Umbilical cord (tissue), 2 donors: ENCODE measurements at places on chromosomes 5 and 9. TPM values are rescaled to one million over a fixed set of nuclear protein-coding genes. Genes with fewer than 3 reads are reported as not detected.

DNA sequence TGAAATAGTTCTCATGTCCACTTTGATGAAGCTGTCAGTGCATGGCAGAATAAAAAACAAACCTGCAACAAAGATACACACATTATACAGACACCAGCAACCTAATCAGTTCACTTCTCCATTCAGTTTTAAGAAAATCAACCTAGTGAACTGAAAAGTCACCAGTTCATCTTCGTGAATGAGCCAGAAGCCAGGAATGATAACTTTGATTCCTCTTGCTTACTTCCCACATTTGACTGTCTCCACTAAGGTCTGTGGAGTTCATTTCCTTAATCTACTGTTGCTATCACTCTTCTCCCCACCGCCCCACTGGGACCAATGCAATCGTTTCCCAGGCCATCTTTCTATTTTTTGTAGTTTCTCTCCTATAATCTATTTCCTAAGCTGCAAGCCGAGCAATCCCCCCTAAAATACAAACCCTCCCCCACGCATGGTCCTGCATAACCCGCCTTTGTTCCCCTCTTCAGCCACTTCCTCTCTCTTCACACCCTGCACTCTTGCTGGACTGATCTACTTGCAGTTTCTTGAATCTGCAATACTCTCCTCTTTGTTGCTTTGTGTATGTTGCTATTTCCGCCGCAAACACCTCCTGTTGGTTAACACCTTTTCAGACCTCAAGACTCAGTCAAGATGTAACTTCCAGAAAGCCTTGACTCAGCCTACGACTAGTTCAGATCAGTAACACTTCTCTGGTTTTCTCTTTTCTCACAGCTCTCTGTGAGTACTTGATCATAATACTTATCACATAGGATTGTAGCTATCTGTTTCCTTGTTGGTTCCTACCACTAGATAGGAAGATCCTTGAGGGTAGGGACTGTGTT lies 16.6 kb downstream of the STOM start:
- no peak for DNase-seq

GRCh38 chr9:105142406-105143135 lies 101.9 kb upstream of the SLC44A1 start:
- DNase-seq: no peak

GRCh38 chr5:93990504-93991070 lies 249.2 kb upstream of the POU5F2 start:
- DNase-seq: no peak

DNA sequence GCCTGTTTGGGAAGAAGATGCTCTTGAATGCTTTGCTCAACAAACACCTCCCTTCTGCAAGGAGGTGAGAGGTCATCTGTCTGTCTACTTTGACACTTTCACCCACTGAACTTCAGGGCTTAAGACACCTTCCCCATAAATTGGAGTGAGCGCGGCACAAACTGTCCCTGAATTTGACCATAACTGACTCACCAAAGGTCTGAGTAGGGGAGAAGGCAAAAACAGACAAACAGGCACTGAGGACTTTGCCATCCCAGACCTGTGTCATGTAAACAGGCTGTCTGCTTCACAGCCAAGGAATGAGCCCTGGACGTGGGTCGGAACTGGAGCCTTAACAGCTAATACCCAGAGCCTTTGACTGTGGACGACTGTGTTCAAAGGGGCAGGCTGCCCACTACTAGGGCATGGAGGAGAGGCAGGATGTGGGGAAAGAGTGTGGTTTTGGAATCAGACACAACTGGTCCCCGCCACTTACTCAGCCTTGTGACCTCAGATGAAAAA lies 320.9 kb upstream of the KLF4 start:
- DNase-seq: no peak

GRCh38 chr5:173355561-173355960 lies 27.3 kb upstream of the STC2 start:
- no peak for DNase-seq

DNA sequence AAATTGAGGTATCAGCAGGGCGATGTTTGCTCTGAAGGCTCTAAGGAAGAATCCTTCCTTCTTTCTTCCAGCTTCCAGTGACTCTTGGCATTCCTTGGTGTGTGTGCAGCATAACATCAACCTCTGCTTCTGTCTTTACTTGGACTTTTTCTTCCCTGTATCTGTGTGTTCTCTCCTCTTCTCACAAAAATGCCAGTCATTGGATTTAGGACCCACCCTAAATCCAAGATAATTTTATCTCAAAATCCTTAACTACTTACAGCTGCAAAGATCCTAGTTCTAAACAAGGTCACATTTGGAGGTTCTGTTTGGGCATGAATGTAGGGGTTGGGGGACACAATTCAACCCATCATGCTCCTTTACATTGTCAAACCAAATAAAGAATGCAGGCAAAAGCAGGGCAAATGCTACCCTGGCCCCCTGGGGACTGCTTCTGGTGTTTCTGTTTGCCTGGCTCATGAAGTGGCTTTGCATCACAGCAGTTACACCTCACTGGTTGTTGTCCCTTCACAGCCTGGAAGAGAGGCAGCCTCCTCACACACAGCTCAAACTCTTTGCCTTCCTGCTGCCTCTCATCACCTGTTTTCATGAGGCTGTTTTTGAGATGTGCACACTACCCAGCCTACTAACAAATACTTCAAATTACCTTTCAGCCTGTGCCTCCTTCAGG lies 64.8 kb upstream of the PLCXD3 start:
- DNase-seq: no peak

- peak; percentile 23 for DNase-seq
Observed at GRCh38 chr5:79181419-79182022, 54.4 kb upstream of the JMY start.

DNA sequence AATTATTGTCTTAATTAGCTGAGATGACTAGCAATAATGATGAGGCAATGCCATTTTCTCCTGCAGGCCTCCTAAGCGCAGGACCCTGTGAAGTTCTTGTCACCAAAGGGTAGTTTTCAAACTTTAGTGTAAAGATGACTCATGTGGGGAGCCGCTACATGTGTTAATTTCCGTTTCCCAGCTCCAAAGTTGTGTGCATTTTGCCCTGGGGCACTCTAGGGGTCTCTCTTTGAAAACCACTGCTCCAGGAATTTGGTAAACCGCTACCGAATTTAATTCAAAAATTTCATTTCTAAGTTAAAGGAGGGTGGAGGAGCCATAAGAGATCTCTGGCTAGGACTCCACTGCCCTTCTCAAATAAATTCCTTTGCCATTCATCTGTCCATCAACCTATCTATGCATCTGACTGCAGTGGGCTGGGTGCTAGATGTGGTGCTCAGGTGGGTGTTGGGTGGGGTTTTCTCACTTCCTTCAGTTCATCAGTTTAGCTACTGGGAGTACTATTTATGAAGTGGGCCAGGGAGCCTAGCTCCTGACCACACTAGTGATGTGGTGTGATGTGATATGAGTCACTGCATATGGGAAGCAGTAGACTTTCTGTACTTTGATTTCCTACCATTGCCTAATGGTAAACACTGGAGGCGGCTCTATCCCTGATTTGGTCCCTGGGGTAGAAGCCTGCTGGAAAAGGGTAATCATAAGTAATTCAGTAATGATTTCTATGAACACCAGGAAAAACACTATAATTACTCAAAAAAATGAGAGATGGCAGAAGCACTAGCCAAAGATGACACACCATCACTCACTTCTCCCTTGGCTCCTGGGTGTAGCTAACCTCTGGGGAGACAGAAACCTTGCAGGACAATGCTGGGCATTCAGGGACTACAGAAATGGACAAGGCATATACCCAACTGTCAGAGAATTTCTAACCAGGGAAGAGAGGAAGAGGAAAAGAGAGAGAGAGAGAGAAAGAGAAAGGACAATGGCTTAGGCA lies 4.0 kb upstream of the ZSWIM6 start:
- DNase-seq: no peak

DNA sequence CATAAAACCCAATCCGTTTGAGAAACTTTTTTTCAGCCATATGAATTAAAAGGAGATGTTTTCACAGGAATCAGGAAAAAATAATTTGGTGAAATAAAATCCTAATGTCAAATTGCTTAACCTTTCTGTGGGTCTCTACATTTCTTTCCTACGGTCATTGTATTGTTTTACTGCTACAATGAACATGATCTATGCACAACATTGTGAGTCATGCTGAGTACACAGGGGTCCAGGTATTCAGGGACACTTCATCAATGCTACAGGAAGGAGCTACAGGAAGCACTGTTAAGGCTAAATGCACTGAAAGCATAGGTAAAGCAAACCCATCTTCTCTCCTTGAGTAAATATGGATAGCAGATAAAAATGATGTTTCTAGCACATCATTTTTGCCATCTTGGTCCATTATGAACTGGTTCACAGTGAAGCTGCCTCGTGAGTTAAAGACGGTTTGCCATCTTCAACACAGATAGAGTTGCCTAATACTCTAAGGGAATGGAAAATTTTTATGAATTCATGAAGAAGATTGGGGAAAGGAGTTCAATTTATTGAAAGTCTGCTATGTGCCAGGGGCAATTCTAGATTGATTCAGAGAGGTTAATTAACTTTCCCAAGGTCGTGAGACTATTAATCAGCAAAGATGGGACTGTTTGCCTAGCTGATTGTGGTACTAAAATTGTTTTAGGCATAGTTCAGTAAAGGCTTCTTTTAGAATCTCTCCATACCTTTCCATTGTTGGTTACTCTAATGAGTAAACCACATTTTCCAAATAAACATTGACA lies 85.5 kb downstream of the DIRAS2 start:
- DNase-seq: no peak

DNA sequence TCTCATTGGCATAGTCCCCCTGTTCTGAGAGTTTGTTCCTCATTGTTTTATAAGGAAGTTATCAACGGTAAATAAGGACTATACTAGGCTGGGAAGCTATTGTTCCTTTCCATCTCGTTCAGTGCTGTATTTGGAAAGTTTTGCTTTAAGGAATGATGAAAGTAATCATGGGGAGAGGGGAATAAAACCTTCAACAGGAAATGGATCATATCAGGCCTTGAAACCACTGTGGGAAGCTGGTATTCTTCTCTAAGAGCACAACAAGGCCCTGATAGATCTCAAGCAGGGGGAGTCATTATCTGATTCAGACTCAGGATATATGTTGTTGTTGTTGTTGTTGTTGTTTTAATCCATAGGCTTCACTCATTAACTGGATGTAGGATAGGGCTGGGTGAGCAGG lies 474.5 kb downstream of the ENC1 start:
- no peak for DNase-seq

GRCh38 chr9:124355039-124355940 lies 60.0 kb downstream of the PSMB7 start:
- DNase-seq: no peak

- no peak for DNase-seq
Observed at GRCh38 chr9:8534828-8535227, 735.2 kb upstream of the DMAC1 start.

- DNase-seq: no peak
Observed at GRCh38 chr5:95621839-95622629, 2.1 kb downstream of the GPR150 start.

GRCh38 chr9:3787628-3788027 lies 261.8 kb upstream of the RFX3 start:
- no peak for DNase-seq

DNA sequence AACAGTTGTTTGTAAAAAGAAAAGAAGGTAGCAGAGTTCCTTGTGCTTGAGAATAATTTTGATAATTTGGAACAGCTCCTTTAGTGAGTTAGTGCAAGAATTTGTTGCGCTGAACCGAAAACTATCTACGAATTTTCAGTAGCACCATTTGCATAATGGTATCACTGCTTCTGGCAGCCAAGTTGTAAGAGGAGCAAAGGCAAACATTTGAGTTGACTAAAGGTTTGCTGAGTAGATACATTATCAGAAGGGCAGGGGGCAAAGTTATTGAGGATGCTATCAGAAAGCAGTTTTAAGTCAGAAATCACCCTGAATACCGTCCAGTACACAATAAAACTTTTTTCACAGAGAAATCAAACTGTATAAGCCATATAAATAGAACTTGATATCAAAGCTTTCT lies 181.5 kb upstream of the MOCS2 start:
- no peak for DNase-seq

GRCh38 chr9:110156416-110156815 lies 51.5 kb downstream of the C9orf152 start:
- no peak for DNase-seq

DNA sequence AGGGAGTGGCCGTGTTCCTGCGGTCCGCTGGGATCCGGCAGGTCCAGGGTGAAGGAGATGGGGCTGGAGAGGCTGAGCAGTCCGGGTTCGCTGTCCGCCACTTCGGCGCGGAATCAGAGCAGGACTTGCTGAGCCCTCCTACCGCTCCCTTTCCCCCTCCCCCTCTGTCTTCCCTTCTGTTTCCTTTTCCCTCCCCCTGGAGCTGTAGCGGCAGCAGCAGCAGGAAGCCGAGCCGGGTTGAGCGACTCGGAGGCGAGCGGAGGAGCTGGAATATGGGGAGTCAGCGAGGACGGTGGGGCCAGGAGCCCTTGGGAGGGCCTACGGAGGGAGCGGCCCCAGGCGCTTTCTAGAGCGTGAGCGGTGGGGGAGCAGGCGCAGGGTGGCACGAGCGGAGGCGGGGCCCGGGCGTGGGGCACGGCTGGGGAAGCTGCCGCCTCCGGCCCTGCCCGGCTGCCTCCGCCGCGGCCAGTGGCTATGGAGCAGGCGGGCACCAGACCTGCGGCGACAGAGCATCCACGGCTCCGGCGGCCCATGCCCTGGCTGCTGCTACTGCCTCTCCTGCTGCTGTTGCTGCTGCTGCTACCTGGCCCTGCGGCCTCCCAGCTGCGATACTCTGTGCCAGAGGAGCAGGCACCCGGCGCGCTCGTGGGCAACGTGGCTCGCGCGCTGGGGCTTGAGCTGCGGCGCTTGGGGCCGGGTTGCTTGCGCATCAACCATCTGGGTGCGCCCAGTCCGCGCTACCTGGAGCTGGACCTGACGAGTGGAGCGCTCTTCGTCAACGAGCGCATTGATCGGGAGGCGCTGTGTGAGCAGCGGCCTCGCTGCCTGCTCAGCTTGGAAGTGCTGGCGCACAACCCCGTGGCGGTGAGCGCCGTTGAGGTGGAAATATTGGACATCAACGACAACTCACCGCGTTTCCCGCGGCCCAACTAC lies at the start of gene PCDHAC2:
PCDHAC2 (plus strand) TSS at position 184 of the 933 bp plus-strand sequence; CDS start at position 475, 291 bp downstream.
- DNase-seq: peak; percentile 87

The SMIM33 gene
- total RNA-seq: 0.72 TPM

The FAM200C gene
- 14.7 TPM for total RNA-seq

The IRX2 gene
- total RNA-seq: 6.5 TPM

The SLC46A2 gene
- total RNA-seq: 0.24 TPM

The PCDHB13 gene
- 1.7 TPM for total RNA-seq

The HK3 gene
- 4.6 TPM for total RNA-seq

The LIX1 gene
- total RNA-seq: 4.8 TPM

The CER1 gene
- 3.9 TPM for total RNA-seq

The XRCC4 gene
- 8.7 TPM for total RNA-seq

The S1PR3 gene
- 11.8 TPM for total RNA-seq

The LAMC3 gene
- total RNA-seq: 17.8 TPM

The HAVCR2 gene
- total RNA-seq: 19.7 TPM
